ENCODE measurements at places on chromosomes 7 and 10.

GRCh38 chr7:18020138-18020715 lies 7.4 kb downstream of the PRPS1L1 start:
- no peak for DNase-seq

DNA sequence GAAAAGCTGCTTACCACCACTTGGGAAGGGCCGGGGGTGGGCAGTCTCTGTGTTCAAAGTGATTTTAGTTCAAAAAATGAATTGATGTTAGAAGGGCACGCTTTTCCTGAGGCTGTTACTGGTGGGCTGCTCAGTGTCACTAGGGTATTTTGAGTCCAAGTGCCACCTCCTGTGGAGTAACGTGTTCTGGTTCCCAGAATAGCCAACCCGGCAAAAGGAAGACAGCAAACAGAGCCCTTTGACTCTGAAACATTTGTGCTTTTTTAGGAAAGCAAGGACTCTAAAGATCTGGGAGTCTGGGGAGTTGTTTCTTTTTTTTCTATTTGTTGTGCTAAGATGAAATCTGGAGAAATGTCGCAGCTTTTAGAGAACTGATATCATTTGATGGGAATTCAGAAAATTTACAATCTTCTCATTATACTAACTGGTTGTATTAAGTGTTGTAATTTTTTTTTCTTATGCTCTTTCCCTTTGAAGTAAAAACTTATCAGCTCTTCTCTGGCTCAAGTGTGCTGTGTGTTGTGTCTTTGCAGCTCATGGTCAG lies 66.2 kb downstream of the MKX start:
- no peak for DNase-seq

DNA sequence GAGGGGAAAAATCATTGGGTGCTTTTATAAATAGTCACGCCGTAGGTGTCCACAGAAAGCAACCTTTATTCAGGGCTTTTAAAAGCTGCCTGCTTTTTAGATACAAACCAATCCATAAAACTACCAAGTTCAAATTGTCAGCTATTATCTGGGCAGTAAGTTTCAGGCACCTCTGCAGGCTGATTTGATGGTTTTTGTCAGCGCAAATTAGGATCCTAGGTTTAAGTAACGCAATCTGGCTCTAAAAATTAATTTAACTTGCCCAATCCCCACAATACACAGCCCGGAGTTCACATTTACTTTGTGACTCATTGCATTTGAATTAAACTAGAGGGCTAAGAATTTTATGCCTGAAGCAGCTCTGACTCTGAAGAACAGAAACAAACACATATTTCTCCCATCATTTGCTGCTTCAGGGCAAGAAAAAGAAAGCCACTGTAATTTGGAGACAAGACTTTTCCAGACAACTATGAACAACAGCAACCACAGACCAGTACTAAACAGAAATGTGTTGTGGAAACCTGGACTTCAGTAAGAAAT lies 43.3 kb downstream of the NRP1 start:
- no peak for DNase-seq

GRCh38 chr10:27534161-27534700 lies 30.1 kb downstream of the RAB18 start:
- no peak for DNase-seq

DNA sequence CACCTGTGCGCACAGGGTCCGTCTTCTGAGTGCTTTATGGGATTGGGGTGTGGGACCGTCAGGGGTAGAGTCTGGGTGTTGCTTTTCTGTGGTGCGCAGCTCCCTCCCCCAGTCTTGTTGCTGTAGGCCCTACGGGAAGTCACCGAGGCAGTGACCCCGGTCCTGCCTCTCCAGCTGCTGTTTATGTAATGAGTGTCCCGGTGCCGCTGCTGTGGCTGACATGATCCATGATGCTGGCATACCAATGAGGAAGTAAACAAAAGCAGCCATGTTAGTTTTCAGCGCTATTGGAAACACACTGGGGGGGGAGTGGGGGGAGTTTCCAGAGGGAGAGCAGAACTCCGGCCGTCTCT lies 1.1 kb downstream of the TRIM8 start:
- no peak for DNase-seq

GRCh38 chr7:2518737-2519118 lies 846 bp upstream of the LFNG start:
- DNase-seq: no peak

Measured in stimulated activated CD8-positive, alpha-beta memory T cell treated with anti-CD3 and anti-CD28 coated beads, Interleukin-4, amount 100 ng/mL, for 1 hour (primary cell).